ENCODE measurements at places on chromosomes 5 and 9.

- no peak for DNase-seq
Measured at GRCh38 chr9:79408200-79408599, 163.6 kb upstream of the TLE4 start.

GRCh38 chr5:16625096-16625495 lies 8.3 kb upstream of the RETREG1 start:
- no peak for DNase-seq

- DNase-seq = no peak
Measured at GRCh38 chr9:110027671-110028081, 180.3 kb downstream of the C9orf152 start.

- DNase-seq = no peak
Measured at GRCh38 chr5:9599391-9599790, 30.8 kb downstream of the TAS2R1 start.

DNA sequence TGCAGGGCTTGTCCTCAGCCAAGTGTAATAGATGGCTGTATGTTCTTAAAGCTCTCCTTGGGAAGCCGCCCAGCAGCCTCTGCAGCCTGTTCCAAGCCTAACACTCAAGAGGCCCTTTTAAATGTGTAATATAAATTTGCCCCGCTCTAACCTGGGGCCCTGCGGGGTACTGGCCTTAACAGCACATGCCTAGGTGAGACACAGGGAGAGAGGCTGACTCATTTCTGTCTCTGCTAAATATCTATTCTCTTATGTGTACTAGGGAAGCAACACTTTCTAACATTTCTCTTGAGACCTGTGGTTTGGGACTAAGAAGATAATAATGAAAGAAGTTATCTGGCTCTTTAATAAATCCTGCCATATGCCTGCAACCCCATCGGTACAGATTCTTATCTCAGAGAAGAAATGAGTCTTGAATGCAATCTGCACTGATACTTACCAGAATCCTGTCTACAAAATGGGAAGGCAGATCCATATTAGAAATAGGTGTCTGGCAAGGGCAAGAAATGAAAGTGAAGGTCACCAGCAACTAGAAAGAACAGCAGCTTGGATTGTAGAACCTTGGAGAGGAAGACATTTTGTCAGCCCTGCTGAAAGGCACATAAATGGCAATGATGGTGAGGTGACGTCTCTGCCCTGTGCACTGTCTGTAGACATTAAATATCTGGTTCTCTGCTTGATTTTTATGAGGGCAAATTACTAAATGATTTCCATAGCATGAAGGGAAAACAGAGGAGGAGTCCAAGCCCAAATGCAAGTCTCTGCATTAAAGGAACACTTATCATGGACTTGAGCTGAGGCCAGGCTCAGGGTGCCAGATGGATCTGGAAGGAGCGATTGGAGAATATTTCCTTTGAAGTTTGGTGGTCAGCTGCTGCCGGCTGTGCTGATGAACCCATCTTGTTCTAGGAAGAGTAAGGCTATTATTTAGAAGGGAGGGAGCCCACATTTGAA lies 14.5 kb upstream of the TGFBI start:
- no peak for DNase-seq

All from T-helper 22 cell (primary cell).